ENCODE measurements at places on chromosomes 13 and 19.

DNA sequence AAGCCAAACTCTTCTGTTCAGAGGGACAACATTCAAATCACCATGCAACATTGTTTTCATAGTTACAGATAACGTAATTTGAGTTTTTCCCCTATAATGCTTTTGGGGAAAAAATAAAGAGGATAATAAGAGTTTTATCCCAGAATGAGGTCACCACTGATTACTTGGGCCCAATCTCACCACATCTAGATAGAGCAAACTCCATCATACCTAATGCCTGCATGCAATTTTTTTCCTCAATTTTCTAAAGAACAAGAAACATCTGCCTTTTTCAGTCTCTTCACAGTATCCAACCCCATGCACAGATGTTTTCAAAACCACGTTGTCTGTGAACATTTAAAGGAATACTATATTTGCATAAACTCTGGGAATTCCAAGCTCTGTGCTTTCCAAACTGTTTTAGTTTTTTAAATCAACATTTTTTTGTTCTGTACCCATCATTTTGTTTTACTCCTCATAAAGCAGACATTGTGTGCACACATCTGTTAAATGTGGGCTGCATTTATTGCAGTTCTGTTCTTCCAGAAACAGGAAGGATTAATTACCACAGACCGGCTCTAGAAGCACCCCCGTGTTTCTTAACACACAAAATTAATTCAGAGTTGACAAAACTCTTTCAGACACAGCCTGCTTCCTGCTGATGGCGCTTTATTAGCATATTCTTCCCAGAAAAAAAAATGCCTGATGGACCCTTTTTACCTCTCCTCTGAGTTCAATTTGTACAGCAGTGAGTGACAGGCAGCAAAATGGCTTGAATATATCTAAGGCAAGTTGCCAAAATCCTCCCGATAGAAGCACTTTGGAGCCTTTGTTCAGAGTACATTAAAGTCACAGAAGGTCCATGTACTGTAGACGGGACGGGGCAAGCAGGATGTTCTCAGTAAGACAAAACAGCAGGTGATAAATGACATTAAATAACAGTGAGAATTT, 1171.9 kb downstream of the EFNB2 start:
- DNase-seq = no peak

- DNase-seq = no peak
These were observed 2.3 kb downstream of the MAP3K10 start for GRCh38 chr19:40193587-40193849.

GRCh38 chr19:30224689-30225606, 147.2 kb upstream of the ZNF536 start:
- no peak for DNase-seq

GRCh38 chr19:18020212-18021085, 12.5 kb downstream of the ARRDC2 start:
- DNase-seq = no peak
